B cell (primary cell): ENCODE measurements at places on chromosomes 12 and 14. TPM values are rescaled to one million over a fixed set of nuclear protein-coding genes. Genes with fewer than 3 reads are reported as not detected.

Gene ACSM4
- not detected in 2 replicates for polyA plus RNA-seq

DNA sequence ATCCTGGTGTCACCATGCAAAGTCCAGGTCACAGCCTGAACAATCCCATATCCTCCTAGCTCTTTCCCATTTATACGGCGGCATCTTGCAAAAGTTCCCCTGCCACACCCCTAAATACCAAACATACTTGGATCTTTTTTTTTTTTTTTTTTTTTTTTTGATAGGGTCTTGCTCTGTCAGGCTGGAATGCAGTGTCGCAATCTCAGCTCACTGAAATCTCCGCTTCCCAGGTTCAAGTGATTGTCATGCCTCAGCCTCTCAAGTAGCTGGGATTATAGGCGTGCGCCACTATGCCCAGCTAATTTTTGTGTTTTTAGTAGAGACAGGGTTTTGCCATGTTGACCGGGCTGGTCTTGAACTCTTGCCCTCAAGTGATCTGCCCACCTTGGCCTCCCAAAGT is 451.3 kb downstream of the GLT1D1 start:
- no peak overlapping the region for H3K27ac ChIP-seq
- DNase-seq, result no peak
- no peaks in the 10 kb centered on the region for H3K4me1 ChIP-seq
- no peaks in the 10 kb centered on the region for H3K27me3 ChIP-seq
- H3K36me3 ChIP-seq, result no peaks in the 10 kb centered on the region
- H3K4me3 ChIP-seq, result no peak overlapping the region

GRCh38 chr12:71626098-71626497 is 37.5 kb downstream of the ZFC3H1 start:
- peak; percentile 63 for DNase-seq
- no peaks in the 10 kb centered on the region for H3K4me1 ChIP-seq
- H3K4me3 ChIP-seq, result no peak overlapping the region

- DNase-seq, result no peak
- H3K27me3 ChIP-seq, result no peaks in the 10 kb centered on the region
- peaks cover 18% of the 10 kb centered on the region for H3K4me1 ChIP-seq
- H3K4me3 ChIP-seq, result no peak overlapping the region
- H3K27ac ChIP-seq, result no peak overlapping the region
Observed at GRCh38 chr14:76713121-76713520, 48.1 kb upstream of the VASH1 start.

Gene ANKRD33
- polyA plus RNA-seq, result not detected in 2 replicates

GRCh38 chr12:52837413-52837741 is 3.3 kb upstream of the KRT79 start:
- H3K4me3 ChIP-seq, result no peak overlapping the region
- no peak for DNase-seq
- no peak overlapping the region for H3K27ac ChIP-seq
- peaks cover 2% of the 10 kb centered on the region for H3K27me3 ChIP-seq
- H3K36me3 ChIP-seq, result no peaks in the 10 kb centered on the region
- no peaks in the 10 kb centered on the region for H3K4me1 ChIP-seq

Gene IL22
- polyA plus RNA-seq, result not detected in 2 replicates

GRCh38 chr12:84604551-84604950 is 308.0 kb downstream of the SLC6A15 start:
- no peaks in the 10 kb centered on the region for H3K36me3 ChIP-seq
- no peak for DNase-seq
- no peak overlapping the region for H3K4me3 ChIP-seq
- no peaks in the 10 kb centered on the region for H3K4me1 ChIP-seq

DNA sequence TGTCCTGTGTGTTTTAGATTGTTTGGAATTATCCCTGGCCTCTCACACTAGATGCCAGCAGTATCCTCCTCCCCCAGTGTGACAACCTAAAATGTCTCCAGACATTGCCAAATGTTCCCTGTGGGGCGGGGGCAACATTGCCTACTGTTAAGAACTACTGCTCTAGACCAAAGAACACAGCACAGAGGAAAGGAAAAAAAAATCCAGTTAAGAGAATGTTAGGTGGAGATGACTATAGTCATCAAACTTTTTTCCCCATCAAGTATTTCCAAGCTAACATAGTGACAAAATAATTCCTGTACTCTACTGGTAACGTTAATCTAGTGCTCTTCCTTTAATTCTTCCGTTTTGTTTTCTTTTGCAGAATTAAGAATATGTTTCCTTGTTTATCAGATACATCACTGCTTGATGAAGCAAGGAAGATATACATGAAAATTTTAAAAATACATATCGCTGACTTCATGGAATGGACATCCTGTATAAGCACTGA is 3.5 kb downstream of the CDKN1B start:
- no peak for DNase-seq
- peaks cover 36% of the 10 kb centered on the region for H3K36me3 ChIP-seq

DNA sequence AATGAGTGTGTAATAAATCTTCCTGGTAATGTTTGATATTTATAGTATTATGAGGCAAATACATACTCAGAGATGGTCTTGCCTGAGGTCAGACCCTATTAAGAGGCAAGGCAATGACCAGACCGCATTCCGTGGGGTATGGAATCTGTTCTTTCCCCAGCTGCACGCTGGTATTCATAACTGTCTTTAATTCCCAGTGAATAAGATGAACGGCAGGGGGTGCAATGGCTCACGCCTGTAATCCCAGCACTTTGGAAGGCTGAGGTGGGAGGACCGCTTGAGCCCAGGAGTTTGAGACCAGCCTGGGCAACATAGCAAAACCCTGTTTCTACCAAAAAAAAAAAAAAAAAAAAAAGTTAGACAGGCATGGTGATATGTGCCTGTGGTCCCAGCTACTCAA is 44.6 kb downstream of the ERO1A start:
- H3K36me3 ChIP-seq, result peaks cover 1% of the 10 kb centered on the region
- H3K27me3 ChIP-seq, result no peaks in the 10 kb centered on the region
- H3K4me1 ChIP-seq, result no peaks in the 10 kb centered on the region

DNA sequence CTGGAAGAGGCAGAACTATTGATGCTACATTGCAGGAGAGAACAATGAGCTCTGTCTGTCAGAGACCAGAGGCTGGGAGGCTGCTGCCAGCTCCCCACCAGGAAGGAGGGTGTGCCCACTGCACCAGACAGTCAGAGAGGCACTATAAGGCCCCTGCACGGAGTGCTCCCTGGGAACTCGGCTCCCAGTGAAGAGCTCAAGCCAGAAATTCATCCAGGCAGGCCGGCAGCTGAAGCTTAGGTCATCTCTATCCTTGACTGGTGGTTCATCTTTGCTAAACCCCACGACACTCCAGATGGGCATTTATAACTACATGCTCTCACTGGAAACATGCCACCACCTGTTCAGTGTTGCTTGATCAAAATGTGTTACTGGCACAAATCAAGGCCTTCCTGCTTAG is 65.1 kb upstream of the GPATCH2L start:
- no peaks in the 10 kb centered on the region for H3K36me3 ChIP-seq
- no peaks in the 10 kb centered on the region for H3K4me1 ChIP-seq

DNA sequence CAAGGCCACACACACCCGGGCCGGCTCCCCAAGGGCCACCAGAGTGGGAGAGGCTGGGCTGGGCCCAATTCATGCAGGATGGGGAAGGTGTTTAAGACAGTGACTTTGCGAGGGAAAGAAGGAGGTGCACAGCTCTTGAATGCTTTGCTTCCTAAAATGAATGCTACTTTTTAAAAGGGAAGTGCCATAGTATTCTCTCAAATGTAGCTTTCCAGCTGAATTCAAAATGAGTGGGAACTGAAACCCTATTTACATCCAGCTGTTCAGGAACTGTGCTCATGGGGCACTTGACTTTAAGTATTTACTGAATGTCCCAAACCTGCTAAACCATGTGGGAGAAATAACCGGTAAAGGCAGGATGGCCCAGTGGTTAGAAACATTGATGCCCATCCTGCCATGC is 7.6 kb downstream of the ITPK1 start:
- no peak overlapping the region for H3K4me3 ChIP-seq
- no peak overlapping the region for H3K27ac ChIP-seq
- no peaks in the 10 kb centered on the region for H3K27me3 ChIP-seq
- DNase-seq, result no peak

- no peaks in the 10 kb centered on the region for H3K27me3 ChIP-seq
- no peak for DNase-seq
- no peaks in the 10 kb centered on the region for H3K4me1 ChIP-seq
Observed at GRCh38 chr12:85713373-85713772, 122.8 kb downstream of the RASSF9 start.

- H3K4me1 ChIP-seq, result peaks cover 35% of the 10 kb centered on the region
- no peaks in the 10 kb centered on the region for H3K27me3 ChIP-seq
- peaks cover 2% of the 10 kb centered on the region for H3K36me3 ChIP-seq
- H3K4me3 ChIP-seq, result no peak overlapping the region
- no peak for DNase-seq
Observed at GRCh38 chr14:44960146-44960545, 1.6 kb downstream of the KLHL28 start.
